ENCODE measurements at places on chromosomes 5 and 9. TPM values are rescaled to one million over a fixed set of nuclear protein-coding genes. Genes with fewer than 3 reads are reported as not detected.

- DNase-seq: no peak
Measured at GRCh38 chr5:128630121-128630520, 92.1 kb upstream of the FBN2 start.

GRCh38 chr5:51379331-51379700, 3.9 kb upstream of the ISL1 start:
- no peak for DNase-seq

Gene TMEFF1
- 0.37 TPM for total RNA-seq

DNA sequence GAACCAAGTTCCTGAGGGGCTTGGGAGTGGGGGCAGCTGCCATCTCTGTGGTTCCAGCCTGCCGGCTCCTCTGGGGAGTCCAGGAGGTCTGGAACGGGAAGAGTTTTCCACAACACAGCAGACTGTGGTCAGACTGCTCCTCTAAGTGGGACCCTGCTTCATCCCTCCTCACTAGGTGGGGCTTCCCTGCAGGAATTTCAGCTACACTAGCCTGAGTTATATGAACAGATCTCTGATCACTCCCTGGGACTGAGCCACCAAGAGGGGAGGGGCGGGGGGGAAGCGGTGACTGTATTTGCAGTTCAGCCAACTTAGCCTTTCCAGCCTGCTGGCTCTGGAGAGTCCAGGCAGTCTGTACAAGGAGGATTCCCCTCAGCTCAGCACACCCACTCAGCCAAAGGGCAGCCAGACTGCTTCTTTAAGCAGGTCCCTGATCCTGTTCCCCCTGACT, 19.4 kb downstream of the DTWD2 start:
- DNase-seq: no peak

Gene OLFML2A
- total RNA-seq: 9.1 TPM

Gene GFRA3
- not detected for total RNA-seq

GRCh38 chr5:135174315-135175096, 140.5 kb upstream of the PITX1 start:
- no peak for DNase-seq

Gene DNAI1
- total RNA-seq: not detected

DNA sequence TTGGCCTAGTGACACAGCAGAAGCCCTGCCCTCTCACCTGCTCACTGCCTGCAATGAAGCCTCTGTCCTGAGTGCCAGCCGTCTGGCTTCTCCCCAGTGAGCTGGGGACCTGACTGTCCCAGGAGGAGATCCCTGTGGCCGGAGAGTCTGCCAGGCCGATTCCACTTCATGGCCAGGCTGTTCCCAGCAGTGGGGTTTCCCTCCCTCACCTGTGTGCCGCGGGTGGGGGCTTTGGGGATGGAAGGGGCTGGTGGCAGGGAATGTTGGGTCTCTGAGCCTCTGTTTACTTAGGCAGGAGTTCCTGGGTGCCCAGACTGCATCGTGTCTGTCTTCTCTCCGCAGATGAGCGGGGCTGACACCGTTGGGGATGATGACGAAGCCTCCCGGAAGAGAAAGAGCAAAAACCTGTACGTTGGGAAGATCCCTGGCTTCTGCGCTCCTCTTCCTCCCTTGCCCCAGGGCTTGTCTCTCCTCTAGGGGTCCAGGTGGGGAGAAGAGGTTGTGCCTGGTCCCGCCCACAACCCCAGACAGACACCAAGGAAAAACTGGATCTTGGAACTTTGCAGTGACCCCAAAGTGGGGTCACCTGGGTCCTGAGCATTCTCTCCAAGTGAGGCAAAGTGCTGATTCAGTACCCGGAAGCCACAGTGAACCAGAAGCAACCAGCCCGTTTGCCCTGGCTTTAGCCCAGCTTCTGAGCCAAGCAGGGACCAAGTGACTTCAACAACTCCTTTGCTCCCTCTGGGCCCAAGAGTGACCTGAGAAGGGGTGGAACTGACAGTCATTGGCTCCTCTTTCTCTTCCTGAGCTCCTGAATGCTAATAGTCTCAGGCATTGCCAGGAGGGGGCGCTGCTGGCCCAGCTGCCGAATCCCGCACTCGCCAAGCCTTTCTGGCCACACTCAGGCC, 127.7 kb downstream of the RGS3 start:
- DNase-seq: peak; percentile 94

GRCh38 chr5:154390096-154390495, 55.7 kb upstream of the SAP30L start:
- DNase-seq: no peak

Gene YTHDC2
- 20.9 TPM for total RNA-seq

Gene MAST4
- total RNA-seq: 45.6 TPM

- no peak for DNase-seq
Measured at GRCh38 chr5:152953788-152954483, 536.5 kb upstream of the GRIA1 start.

- peak; percentile 51 for DNase-seq
Measured at GRCh38 chr9:37908698-37909186, 4.8 kb upstream of the SLC25A51 start.

Gene PCDHGA8
- total RNA-seq: 2.0 TPM

DNA sequence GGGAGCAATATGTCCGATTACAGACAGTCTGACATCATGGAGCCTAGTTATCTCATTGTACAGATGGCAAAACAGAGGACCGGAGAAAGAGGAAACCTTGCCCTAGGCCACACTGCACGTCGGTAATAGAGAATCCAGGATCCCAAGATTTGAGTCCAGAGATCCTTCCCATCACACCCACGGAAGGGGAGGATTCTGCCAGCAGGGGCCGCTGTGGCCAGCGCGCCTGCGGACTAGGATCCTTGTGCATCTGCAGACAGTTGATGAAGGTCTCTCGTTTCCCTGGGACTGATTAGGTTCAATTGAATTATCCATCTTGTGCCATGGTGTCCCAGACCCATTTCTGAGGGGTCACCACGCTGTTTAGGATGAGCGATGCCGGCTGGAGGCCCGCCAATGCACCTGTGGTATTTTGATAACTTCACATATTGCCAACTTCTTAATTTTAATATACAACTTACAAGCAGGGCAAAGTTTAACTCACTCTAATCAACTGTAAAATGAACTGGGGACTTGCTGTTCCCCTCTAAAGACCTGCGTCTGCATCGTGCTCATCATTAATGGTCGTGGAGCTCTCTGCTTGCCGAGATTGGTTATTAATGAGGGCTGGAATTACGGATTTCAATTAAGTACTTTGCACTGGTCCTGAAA, 592.7 kb upstream of the BRINP1 start:
- DNase-seq: no peak

- DNase-seq: no peak
Measured at GRCh38 chr9:106307670-106308069, 555.3 kb upstream of the ZNF462 start.

Gene OSTF1
- 36.5 TPM for total RNA-seq

Gene AUH
- total RNA-seq: 14.0 TPM

DNA sequence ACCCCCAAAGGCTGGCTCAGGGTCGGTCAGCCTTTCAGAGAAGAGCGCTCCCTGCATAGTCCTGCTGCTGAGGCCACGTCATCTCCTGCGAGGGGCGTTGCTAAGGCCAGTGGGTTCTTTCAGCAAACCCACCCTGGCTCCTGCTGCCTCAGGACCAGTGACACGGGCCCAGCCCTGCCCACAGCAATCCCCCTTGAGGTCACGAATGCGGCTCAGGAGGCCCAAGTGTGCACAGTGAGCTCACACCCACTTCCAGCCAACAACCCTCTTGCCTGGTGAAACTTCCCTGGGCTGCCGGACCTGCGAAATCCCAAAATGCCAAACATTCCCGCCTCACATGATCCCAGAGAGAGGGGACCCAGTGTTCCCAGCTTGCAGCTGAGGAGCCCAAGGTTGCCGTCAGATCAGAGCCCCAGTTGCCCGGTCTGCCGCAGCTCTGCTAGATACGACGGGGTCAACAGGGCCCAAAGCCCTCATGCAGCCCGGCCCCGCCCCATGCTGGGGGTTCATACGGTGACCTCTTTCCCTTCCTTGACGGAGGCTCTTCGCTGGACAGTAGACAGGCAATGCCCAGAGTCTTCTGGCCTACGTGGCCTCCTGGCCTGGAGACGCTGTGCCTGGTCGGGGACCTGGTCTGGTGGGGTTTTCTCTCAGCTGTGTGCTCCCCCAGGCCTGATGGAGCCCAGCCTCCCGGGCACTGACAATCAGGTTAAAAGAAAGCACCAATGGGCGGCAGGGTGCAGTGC, 116.4 kb upstream of the COL5A1 start:
- peak; percentile 62 for DNase-seq

GRCh38 chr5:90168399-90168798, 241.2 kb downstream of the CETN3 start:
- no peak for DNase-seq

- DNase-seq: no peak
Measured at GRCh38 chr5:148882332-148882731, 55.9 kb downstream of the ADRB2 start.

Gene ARL10
- total RNA-seq: 12.4 TPM

Gene CXXC5
- total RNA-seq: 48.9 TPM

DNA sequence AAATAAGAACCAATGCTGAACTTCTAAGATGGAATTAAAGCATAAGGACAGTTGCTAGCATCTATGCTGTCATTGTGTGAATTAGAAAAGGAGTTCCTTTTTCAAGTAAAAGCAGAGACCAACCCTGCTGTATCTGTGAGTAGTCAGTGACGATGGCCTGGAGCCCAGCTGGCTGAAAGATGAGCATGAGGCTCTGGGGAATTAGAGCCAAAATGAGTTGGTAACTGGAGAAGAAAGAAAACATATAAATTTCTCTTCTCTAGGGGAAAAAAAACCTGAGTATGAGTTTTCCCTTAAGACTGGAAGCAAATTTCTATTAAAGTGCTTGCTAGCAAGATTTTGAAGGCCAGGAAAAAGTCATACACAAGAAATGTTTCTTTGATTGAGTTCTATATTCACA, 1.6 kb upstream of the SPZ1 start:
- DNase-seq: no peak

DNA sequence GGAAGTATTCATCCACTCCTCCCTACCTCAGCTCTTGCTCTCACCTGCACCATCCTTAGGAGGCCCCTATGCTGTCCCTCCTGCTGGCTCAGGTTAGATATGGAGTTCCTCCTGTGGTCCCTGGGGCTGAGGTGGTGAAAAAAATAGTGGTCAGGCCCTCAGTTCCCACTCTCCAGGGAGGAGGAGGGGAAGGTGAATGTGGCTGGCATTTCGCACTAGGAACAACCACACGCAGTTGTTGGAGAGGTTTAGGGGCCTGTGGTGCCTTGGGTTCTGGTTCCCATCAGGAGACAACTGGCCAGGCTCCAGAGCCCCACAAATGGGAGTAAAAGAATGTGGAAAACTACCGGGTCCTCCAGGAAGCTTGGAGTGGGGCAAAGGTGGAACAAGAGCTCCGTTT, 81.7 kb upstream of the HSPA9 start:
- peak; percentile 29 for DNase-seq

Gene PCDHA3
- 0.19 TPM for total RNA-seq

DNA sequence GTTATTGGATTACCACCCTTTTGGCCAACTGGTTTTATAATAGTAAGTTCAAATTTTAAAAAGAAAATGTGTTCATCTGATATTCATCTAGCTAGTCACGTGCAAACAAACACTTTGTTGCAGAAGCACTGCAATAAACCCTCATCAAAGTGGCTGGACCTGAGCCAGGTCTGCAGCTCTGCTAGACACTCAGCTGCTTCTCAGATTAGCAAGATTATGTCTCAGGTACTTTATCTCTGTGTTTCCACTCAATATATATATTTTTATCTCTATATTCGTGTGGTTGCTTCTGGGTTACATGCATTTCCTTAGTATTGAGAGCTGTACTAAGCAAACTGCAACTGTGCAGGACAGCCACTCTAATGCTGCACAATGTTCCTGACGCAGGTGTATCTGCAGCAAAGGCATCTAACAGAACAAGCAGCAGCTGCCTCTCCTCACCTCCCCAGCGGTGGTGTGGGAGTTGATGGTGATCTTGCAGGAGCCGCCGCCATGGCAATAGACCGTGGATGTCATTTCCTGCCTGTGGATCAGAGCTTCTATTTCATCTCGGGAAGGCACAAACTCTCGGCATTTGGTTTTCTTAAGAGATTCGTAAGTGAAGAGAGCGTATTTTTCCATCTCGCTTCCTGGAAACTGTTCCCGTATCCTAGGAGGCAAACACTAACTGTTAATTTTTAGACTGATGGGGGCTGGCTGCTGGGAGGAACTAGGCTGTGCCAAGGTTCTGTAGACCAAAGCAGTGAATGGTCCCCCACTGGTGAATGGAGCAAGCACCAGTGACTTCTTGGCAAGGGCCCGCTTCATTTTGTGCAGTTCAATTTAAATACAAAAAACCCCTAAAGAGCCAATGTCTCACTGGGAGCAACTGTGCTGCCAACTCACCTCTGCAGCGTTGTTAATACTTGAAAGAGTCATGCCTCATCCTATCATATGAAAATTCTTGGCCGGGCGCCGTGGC, 56.7 kb upstream of the RETREG1 start:
- DNase-seq: no peak

GRCh38 chr5:39314591-39314990, 49.7 kb downstream of the C9 start:
- DNase-seq: no peak

DNA sequence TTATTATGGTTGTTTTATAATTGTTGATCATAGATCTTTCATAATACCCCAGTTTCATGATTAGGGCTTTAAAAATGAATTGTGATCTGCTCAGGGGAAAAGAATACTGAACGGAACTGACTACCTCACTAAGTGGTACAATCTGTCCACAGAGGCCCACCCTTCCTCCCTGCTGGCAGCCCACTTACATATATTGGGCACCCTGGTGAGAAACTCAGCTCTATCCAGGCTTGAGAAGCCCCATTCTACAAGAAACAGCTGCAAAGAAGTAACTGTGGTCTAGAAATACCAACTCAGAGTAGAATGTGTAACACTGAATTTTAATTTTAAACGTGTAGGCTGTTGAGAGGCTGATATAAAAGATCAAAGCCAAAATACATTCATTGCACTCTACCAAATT, 46.9 kb downstream of the TSSK1B start:
- DNase-seq: no peak

Gene CSF1R
- 30.8 TPM for total RNA-seq

Gene ROR2
- total RNA-seq: 24.7 TPM

- DNase-seq: no peak
Measured at GRCh38 chr5:123756318-123756665, 244.3 kb downstream of the CSNK1G3 start.

DNA sequence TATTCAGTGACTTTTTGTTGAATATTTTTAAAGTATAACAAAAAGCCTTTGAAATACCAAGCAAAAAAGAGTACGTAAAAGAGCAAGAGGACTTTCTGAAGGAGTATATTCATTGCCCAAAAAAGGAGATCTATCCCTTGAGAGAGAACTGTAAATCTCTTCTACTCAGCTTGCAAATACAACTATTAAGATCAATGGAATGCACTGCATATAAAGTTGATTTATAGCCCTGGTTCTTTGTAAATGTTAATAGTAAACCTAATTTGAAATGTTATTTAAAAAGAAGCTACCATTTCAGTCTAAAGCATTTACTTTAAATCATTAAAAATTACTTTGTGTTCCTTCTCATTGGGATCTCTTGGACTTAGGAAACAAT, 168.1 kb downstream of the PDE4D start:
- no peak for DNase-seq

DNA sequence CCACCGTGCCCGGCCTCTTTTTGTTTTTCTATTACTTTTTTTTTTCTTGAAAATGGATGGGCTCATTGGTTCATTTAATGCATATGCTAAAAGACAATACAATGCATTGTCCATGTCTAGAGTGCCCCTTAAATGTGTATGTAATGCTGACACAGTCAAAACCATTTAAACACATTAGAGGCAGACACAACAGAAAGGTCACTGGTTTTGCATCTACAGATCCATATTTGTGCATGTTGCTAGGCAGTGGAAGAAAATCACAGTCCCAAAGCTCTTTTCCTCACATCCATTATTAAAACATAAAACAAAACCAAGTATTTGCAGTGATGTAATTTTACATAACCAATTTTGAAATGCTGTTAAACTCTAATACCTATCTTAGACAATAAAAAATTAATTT, 389.0 kb downstream of the TAF11L14 start:
- no peak for DNase-seq
